Stimulated activated CD8-positive, alpha-beta memory T cell treated with anti-CD3 and anti-CD28 coated beads, Interleukin-15, amount 100 ng/mL, for 4 hours (primary cell): ENCODE measurements at places on chromosomes 5 and 9.

DNA sequence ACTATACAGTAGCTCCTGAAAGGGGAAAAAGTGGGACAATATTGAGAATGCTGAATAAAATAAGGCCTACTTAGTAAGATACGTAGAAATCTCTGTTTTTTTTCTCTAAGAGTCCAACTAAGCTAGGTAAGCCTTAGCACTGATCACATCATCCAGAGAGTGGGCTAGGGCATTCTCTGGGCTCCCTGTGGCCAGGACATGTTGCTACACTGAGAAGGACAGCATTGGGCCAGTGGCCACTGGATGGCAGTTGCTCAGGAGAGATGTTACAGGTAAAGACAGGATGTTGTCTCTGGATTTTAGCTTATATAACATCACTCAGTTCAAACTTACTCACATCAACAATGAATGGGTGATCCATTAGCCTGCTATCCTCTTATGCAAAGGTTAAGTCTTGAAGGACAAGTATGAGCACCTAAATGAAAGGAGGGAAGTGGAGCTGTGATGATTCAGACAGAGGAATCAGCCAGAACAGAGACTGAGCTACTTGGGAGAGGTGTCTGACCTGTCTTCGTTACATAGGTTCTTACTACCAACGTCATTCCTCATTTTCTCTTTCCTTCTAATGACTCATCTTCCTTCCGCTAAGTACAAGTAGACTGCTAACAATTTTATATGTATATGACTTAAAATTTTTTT lies 226.6 kb upstream of the ADCY2 start:
- DNase-seq, result no peak

DNA sequence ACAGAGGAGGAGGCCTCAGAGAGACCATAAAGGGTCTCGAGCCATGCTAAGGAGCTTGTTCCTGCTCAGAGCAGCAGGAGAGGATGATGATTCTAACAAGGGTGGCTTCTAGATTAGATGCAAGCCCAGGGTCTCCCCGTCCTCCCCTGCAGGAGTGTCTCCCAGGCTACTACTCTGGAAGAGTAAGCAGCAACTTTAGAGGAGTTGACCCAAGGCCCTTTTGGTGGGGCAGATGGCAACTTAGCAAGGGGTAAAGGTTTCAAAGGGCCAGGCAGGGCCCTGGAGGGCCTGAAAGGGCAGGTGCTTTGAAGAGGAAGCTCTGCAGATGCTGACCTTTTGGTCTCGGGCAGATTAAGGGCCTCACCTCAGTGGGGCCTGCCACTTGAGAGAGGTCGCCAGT lies 174.9 kb downstream of the GABBR2 start:
- no peak for DNase-seq

- DNase-seq, result no peak
Observed at GRCh38 chr9:23380821-23381220, 445.2 kb downstream of the ELAVL2 start.

DNA sequence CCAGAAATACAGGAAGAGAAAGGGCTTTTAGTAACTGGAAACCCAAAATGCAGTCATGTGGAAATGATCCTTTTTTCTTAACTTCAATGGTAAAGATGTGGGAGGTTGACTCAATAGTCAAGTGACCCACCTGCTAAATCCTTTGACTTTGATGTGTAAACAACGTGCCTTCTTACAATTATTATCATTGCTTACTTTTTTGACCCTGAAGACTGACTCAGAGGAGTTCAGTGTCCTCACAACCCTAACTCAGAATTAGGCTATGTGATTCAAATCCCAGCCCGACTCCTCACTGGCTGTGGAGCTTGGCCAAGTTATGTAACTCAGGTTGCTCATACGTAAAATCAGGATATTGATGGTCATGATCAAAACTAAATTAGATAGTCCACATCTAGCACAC lies 27.9 kb downstream of the ANXA1 start:
- no peak for DNase-seq

- no peak for DNase-seq
Observed at GRCh38 chr5:14908172-14908571, 36.6 kb upstream of the ANKH start.

GRCh38 chr9:87889882-87890252 lies 7.2 kb downstream of the SPATA31E1 start:
- no peak for DNase-seq

DNA sequence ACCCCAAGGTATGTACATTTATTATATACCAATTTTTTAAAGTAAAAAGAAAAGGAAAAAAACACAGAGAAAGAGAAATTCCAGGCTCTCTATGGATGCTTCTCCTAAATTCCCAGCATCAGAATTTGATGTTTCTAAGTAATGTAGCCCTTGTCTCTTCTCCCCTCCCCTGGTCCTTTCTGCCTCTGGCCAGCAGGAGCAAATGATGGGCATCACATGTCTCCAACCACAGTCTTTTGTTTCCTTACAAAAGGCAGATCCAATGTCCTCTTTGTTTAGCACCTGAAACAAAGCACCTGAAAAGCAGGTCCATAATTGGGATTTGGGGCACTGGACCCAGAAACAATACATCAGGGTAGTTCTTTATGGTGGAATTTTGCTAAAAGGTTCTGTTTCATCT lies 50.4 kb upstream of the APC start:
- DNase-seq, result no peak

DNA sequence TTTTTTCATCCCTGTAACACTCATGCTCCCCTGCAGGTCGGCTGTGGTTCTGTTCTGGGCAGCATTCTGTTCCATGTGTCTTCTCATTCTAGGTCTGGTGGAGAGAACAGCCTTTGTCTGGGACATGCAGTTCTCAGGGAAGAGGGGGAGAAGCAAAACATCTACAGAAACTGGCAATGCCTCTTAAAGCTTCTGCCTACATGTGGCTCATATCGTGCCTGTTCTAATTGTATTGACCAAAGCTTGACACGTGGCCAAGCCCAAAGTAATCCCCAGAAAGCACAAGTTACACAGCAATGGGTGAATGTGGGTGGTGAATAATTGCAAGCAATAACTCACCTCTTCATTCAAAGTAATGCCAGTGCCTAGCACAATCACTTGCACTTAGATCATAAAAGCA lies 218.2 kb upstream of the IL12B start:
- DNase-seq, result no peak

DNA sequence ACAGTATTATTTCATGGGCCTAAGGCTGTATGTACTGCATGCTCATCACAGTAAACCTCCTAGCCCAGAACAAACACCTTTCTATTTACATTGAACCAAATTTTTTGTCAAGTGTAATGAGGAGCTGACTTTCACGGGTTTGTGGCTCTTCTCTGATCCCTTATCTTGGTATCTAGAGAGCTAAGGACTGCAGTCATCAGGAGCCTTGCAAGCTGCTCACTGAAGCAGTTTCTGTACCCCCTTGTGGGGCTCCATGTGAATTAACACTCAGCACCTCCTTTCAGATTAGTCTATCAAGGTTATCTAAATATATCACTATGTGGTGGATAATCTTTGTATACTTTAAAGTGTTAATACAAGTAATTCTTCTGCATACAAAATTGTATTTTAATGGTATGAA lies 108.2 kb downstream of the AUH start:
- no peak for DNase-seq

DNA sequence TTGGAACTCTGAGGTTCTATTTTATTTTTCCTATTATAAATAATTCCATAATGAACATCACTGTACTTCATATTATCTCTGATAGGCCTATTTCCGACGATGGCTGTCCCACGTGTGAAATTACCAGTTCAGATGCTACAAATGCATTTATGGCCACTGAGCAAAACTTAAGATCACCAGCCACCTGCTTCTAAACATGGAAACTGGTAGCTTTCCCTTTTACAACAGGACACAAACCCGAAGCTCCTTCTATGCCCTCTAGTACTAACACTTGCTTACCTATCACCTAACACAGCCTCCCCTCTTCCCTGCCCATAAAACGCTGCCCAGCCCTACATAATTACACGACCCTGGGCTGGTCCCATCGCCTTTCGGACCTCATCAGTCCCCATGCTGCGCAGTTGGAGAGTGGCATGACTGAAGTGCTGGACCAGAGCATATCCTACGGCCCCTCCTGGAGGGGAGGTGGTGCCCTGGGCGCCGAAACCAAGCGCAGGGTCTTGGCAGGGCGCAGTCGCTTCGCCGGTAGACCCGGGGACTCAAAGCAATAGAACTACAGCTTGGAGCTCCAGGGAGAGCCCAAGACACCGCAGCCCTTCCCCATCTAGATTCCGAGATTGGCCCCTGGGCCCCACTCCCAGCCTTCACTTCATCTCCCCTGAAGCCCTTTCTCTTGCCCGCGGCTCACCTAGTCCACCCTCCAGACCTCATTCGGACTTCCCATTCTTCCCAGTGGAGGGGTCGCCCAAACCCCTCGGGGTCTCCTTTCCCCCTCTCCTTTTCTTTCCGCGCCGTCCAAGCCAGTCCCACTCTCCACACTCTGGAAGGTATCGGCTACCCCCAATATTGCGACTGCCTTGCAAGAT lies 1.0 kb upstream of the SAP30L start:
- no peak for DNase-seq

GRCh38 chr9:89377411-89377810 lies 59.1 kb downstream of the SECISBP2 start:
- DNase-seq, result no peak

GRCh38 chr9:136024696-136025316 lies 63.6 kb upstream of the UBAC1 start:
- DNase-seq, result no peak

GRCh38 chr5:159936686-159937329 lies 20.5 kb downstream of the ADRA1B start:
- DNase-seq, result no peak

GRCh38 chr9:95012902-95013301 lies 286.4 kb downstream of the AOPEP start:
- no peak for DNase-seq
